ENCODE measurements at places on chromosomes 16 and 17.

DNA sequence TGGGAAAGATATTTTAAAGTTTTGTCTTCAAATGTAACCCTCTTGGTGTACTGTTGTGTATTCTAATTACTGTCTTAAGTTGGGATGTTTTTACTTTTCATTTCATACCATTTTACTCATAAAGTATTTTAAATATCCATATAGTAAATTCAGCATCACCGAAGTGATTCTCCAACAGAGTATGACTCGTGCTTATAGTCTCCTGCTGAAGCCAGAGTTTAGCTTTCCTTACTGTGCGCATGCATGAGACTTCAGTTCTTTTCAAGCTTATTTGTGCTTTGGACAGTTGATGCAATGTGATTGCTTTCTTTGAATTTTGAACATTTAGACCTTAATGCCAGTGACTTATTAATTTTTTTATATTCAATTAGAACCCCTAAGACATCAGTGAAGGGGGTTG is 7.4 kb upstream of the VPS35L start:
- DNase-seq = no peak

- peak; percentile 96 for DNase-seq
These were observed 3.8 kb upstream of the HAP1 start for GRCh38 chr17:41738077-41738800.

GRCh38 chr17:35766903-35767510 is 6.3 kb downstream of the C17orf50 start:
- peak; percentile 55 for DNase-seq

GRCh38 chr16:27746076-27746855 is 196.3 kb downstream of the KATNIP start:
- DNase-seq = no peak

DNA sequence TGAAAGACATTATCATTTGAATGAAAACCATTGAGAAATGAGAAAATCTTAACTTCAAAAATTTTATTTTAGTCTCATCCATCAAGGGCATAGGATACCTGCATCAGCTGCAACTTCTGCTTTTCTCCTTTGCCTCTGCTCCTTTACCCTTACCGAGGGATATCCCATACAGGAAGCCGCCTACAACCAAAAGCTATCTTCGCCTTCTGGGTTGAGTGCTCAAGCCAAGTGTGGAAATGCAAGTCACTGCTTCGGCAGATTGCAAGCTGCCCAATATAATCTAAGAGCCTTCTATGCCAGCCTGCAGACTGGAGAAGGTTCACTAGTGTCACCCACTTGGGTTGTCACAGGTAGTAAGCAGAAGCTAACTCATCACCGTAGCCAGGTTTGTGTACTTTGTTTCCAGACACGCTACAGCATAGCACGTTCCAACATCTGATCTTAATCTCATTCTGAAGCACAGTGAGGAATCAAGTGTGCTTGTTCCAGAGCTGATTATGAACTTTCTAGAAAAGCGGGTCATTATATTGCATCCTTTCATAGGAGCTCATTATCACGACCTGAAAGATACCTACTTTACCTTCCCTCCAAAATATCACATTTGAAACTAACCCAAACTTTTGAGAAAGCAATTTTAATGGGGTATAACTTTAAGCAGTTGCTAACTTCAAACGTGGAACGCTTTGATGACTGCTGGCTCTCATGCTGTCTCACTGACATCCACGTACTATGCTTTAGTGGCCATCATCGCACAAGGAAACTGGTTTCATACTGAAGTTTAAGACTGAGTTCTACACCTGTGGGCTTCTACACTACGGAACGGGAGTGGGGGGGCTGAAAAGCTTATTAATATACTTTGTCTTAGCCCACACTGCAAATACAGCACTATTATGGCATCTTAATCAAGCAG is 8.0 kb upstream of the UNK start:
- DNase-seq = peak; percentile 61

DNA sequence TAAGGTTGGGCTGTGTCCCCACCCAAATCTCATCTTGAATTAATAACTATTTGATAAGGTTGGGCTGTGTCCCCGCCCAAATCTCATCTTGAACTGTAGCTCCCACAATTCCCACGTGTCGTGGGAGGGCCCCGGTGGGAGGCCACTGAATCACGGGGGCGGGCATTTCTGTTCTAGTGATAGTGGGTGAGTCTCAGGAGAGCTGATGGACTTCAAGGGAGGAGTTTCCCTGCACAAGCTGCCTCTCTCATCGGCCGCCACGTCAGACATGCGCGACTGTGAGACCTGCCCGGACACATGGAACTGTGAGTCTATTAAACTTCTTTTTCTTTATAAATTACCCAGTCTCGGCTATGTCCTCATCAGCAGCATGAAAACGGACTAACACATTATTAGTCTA is 44.9 kb upstream of the METRNL start:
- no peak for DNase-seq

DNA sequence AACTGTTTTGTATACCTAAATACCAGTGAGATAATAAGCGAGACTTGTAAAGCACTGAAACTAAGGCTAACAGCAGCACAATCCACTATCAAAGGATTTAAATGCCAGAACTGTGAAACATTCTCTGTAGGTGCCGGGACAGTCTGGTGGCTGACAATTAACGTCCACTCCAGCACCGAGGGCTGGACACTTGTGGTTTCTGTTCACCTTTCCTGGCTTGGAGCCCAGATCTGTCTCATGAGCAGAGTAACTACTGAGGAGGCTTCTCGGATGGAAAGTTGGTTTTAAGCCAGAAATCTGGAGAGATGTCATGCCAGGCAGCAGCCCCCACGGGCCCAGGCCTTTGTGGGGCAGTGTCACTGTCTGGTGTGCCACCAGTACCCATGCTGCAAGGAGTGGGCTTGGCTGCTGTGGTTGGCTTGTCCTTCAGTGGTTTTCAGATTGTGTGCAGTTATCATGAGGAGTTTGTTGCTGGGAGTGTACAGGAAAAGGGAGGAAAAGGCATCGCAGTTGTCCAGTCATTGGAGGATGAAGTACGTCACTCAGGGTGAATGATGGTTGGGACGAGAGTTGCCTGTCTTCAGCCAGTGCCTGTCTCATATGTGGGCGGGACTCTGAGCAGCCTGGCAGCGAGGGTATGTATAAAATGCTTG is 35.5 kb downstream of the UBN1 start:
- DNase-seq = peak; percentile 10

DNA sequence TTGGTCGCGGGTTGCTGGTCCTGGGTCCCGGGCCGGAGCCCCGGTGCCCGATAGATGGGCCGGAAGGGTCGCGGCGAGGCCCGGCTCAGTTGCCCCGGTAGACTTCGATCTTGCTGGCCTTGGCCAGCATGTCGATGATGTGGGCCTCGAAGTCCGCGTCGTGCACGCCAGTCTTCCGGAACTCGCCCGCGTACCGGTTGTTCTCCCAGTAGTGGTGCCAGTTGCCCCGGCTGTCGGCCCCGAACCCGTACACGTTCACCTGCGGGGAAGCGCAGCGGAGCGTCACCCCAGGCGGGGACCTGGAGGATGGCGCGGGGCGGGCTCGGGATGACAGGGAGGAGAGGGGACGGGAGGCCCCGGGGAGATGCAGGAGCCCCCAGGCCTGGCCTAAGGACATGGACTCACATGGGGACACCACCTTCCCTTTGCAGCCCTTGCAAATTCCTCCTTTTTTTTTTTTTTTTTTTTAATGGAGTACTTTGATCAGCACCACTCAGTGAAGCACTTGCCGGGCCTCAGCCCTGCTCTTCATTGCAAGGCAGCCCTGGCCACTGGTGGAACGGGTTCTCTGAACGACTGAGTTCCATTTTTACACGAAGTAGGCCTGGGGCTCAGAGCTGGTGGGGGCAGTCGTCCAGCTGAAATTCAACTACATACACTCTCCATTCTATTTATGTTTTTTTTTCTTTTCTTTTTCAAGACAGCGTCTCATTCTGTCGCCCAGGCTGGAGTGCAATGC is 35.1 kb downstream of the DDX19A start:
- DNase-seq = no peak

DNA sequence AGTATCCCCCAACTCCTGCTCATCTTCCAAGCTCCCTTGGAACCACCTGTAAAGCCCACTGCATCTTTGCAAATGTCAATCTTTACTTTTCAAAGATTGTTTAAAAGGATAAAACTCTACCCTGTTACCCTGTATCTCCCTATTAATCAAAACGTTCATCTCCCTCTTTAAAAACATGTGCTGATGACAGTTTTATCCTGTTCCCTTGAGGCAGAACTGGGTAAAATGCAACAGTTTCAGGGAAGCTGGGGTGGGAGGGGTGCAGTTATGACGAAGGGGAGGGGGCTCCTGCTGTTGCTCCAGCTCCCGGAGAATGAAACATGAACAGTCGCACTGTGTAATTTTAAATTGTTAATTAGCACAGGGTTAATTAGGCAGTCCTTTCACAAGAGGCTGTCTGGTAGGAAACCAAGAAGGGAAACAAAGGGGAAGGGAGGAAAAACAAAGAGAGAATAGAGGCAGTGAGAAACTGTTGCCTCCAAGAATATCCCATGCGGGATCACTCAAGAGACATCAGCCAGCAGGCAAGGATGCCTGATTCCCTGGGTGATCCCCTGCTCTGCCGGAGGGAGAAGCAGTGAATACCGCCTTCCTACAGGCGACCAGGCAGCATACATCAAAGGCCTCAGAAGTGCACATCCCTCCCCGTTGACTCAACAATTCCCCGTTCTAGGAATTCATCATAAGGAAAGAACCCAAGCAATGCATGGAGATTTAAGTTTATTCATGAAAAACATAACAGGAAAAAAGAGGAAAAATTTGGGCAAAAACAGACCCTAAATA is 84.2 kb downstream of the ZFHX3 start:
- peak; percentile 43 for DNase-seq

DNA sequence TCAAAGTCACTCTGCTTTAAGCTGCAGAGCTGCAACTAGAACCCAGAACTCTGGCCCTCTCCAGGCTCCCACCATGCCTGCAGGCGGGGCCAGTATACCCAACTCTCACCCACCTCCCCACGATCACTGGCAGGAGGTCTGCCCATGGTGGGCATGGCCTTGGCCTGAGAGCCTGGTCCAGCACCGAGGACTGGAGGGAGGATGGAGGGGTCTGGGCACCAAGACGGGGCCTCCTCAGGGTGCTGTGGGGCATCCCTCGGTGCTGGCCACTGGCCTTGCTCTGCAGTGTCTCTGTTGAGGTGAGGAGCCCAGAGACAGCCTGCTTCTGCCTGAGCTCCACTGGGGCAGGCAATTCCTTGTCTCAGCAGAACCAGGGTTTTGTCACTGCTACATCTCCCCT is 1.5 kb upstream of the KRT16 start:
- DNase-seq = no peak

DNA sequence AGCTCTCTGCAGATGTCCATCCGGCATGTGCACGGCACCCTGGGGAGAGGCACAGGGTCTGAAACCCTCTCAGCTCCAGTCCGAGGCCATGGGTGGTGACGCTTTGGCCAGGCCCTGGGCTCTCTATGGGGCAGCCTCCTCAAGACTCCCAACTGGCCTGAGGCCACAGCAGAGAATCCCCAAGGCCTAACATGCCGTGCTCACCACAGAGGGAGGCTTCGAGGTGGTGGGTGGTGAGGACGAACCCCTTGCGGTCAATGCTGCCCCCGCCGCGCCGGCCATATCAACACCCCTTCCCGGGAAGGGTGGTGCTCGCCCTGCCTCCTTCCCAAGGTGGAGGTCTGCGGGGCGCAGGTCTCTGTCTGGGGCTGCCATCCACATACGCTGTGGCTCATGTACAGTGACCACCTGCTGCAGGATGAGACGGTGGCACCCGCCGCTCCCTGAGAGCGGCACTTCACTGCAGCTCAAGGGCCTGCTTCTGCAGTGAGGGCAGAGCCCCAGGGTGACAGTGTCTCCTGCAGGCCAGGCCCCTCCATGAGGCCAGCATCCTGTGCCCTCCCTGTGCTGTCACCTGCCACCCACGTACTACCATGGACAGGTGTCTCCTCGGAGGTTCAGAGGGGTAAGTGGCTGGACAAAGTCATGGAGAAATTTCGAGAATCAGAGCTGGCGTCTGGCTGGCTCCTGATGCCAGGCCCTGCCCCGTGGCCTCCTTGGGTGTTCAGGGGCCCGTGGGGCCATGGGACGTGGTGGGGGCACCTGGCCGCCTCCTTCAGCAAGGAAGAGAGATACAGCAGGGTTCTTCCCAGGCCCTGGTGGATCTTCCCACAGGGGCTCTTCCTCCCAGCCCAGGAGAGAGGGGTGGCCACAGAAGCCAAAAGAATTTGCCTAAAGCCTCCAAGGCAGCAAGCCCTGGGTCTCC is 54.6 kb upstream of the ACSF3 start:
- DNase-seq = no peak

DNA sequence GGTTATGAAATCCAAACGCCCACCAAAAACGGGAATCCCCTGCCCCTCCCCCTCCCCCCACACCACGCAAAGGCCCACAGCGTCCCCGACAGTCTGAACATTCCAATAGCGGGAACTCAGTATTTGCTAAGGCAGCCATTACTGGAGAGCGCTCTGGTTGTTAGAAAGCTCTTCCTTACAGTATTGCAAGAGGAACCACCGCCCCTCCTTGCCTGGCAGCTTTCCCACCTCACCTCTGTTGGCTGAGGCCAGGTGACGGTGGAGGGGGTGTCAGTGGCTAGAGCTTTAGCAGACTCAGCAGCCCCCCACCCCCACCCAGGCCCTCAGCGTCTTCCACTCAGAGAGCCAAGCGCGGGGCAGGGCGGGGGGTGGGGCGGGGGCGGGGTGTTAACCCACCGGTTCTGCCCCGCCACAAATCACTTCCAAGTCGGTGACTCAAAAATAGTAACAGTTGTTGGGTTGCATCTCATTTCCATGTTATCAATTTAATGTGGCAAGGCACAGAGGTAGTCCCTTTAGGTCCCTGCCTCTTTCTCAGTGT is 2.2 kb upstream of the PLEKHH3 start:
- DNase-seq = peak; percentile 72

DNA sequence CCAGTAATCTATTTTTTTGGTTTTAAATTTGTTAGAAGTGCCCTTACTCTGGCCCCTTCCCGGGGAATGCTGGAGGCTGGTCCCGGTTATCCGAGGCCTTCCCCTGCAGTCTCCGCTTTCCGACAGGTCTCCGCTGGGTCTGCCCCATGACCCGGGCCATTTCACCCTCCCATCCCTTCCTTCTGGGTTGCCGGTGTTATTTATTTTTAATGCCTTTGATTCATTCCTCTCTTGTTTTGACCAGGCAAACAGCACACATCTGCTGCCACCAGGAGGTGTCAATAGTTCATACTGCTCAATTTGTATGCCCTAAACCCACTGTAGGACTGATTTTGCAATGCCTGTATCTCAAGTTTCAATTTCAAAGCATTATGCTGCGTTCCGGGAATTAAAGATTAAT is 113.2 kb upstream of the IRX5 start:
- peak; percentile 48 for DNase-seq

DNA sequence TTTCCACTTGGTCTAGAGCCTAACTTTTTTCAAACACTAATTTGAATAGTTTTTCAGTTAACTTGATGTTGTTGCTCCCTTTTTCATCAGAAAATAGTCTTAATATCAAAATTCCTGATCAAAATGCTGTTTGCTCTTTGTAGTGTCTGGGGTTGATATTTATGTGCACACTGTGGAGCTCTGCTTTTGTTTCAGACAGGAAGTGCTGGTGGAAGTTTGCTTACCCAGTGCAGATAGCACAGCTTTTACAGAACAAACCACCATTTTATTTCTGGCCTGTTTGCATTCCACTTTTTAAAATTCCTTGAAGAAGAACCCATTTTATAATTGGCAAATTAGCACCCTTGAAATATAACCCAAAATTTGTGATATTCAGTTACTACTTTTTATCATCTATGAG is 125.4 kb downstream of the MRTFB start:
- DNase-seq = no peak

- no peak for DNase-seq
These were observed 89.4 kb upstream of the TNRC6C start for GRCh38 chr17:77869041-77869599.

GRCh38 chr17:43860077-43860725 is 13.2 kb downstream of the CD300LG start:
- no peak for DNase-seq
